Activated T-helper 2 cell treated with anti-CD3 and anti-CD28 coated beads, Interferon-gamma antibody, Interleukin-2, Interleukin-4, amounts not matched to agents 10 μg/mL and 5 μg/mL and 100 μg/mL, durations not matched to agents 14 hours and 24 hours and 36 hours (primary cell): ENCODE measurements at places on chromosomes 7 and 10. TPM values are rescaled to one million over a fixed set of nuclear protein-coding genes. Genes with fewer than 3 reads are reported as not detected.

The PRKCQ gene
- 40.0 and 40.8 TPM in 2 replicates for total RNA-seq

DNA sequence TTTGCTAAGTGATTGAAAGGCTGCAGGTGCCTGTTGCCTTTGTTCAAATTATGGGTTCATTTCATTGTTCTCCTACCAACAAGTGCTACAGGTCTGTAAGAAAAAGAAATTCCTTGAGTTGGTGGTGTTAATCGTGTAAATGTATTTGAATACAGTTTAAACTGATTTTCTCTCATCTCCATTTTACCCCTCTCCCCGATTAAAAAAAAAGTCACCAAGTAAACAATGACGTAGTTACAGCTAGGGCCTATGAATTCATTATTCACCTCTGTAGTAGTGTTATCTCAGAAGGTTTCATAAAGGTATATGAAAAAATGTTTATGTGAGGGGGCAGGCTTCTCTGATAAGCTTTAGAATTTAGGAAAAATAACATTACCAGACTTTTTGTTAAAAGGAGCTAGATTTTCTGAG is 1.1 kb downstream of the REEP3 start:
- peaks cover 44% of the 10 kb centered on the region for H3K4me1 ChIP-seq
- peak overlapping the region; percentile 81 for H3K27ac ChIP-seq

- no peak overlapping the region for H3K4me3 ChIP-seq
- no peaks in the 10 kb centered on the region for H3K27me3 ChIP-seq
- DNase-seq, result no peak
Observed at GRCh38 chr7:114212721-114213429, 201.7 kb upstream of the FOXP2 start.

The STEAP4 gene
- 0.39 and 0.48 TPM in 2 replicates for total RNA-seq

- no peaks in the 10 kb centered on the region for H3K36me3 ChIP-seq
- no peak for DNase-seq
- H3K27me3 ChIP-seq, result peaks cover 53% of the 10 kb centered on the region
- H3K4me3 ChIP-seq, result peak overlapping the region; percentile 68
- peaks cover 6% of the 10 kb centered on the region for H3K4me1 ChIP-seq
Observed at GRCh38 chr7:76282344-76283253, 19.9 kb upstream of the HSPB1 start.

The PLXDC2 gene
- not detected in 2 replicates for total RNA-seq

DNA sequence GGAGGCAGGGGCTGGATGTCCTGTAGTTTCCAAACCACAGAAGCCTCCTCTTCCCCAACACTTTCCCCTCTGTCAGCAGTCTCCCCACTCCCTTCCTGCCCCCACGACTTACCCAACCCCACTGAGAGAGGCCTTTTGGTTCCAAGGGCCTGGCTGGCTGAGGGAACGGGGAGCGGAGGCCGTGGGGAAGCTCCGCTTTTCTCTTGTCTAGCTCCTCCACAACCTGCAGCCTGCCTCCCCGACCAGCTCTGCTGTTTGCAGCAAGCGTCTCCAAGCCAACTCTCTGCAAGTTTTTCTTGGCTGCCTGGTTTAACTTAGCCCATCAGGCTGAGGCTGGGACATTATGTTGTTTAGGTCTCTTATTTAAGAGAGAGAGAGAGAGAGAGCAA is 126.8 kb downstream of the NEURL1 start:
- no peaks in the 10 kb centered on the region for H3K27me3 ChIP-seq
- no peak overlapping the region for H3K4me3 ChIP-seq
- no peaks in the 10 kb centered on the region for H3K4me1 ChIP-seq
- H3K27ac ChIP-seq, result no peak overlapping the region

- H3K27ac ChIP-seq, result no peak overlapping the region
- H3K36me3 ChIP-seq, result no peaks in the 10 kb centered on the region
- DNase-seq, result no peak
- H3K4me3 ChIP-seq, result no peak overlapping the region
Observed at GRCh38 chr10:80131499-80131901, 1.0 kb upstream of the PLAC9 start.

- H3K27me3 ChIP-seq, result peaks cover 32% of the 10 kb centered on the region
- no peak overlapping the region for H3K4me3 ChIP-seq
- DNase-seq, result no peak
- H3K36me3 ChIP-seq, result no peaks in the 10 kb centered on the region
- no peak overlapping the region for H3K27ac ChIP-seq
Observed at GRCh38 chr7:25967278-25968204, 184.5 kb upstream of the NFE2L3 start.

GRCh38 chr10:31299119-31299518 is 19.9 kb upstream of the ZEB1 start:
- H3K27ac ChIP-seq, result no peak overlapping the region
- no peak overlapping the region for H3K4me3 ChIP-seq
- peaks cover 3% of the 10 kb centered on the region for H3K4me1 ChIP-seq
- peaks cover 2% of the 10 kb centered on the region for H3K27me3 ChIP-seq
- DNase-seq, result no peak

- H3K36me3 ChIP-seq, result peaks cover 94% of the 10 kb centered on the region
- peak overlapping the region; percentile 92 for H3K4me3 ChIP-seq
- H3K27me3 ChIP-seq, result no peaks in the 10 kb centered on the region
- DNase-seq, result peak; percentile 57
Observed at GRCh38 chr10:8056871-8057331, 2.4 kb downstream of the GATA3 start.

GRCh38 chr10:44186150-44186549 is 198.7 kb downstream of the CXCL12 start:
- H3K36me3 ChIP-seq, result no peaks in the 10 kb centered on the region
- H3K4me1 ChIP-seq, result no peaks in the 10 kb centered on the region
- no peaks in the 10 kb centered on the region for H3K27me3 ChIP-seq
- no peak for DNase-seq
- H3K4me3 ChIP-seq, result no peak overlapping the region
- no peak overlapping the region for H3K27ac ChIP-seq

The TLL2 gene
- total RNA-seq, result 0.09 TPM in 1 of 2 replicates, not detected in the other

GRCh38 chr7:28779954-28780353 is 178.2 kb downstream of the TRIL start:
- H3K36me3 ChIP-seq, result no peaks in the 10 kb centered on the region
- H3K27me3 ChIP-seq, result no peaks in the 10 kb centered on the region
- H3K27ac ChIP-seq, result no peak overlapping the region
- peaks cover 2% of the 10 kb centered on the region for H3K4me1 ChIP-seq
- no peak overlapping the region for H3K4me3 ChIP-seq

The SEC31B gene
- total RNA-seq, result 57.4 and 60.6 TPM in 2 replicates

- no peak overlapping the region for H3K27ac ChIP-seq
- no peak for DNase-seq
- peaks cover 31% of the 10 kb centered on the region for H3K27me3 ChIP-seq
- H3K36me3 ChIP-seq, result no peaks in the 10 kb centered on the region
Observed at GRCh38 chr10:90998733-90999511, 78.0 kb upstream of the ANKRD1 start.

The CRHR2 gene
- total RNA-seq, result not detected in 2 replicates

GRCh38 chr10:28644647-28645046 is 32.7 kb upstream of the BAMBI start:
- no peak for DNase-seq
- H3K36me3 ChIP-seq, result no peaks in the 10 kb centered on the region
- no peak overlapping the region for H3K27ac ChIP-seq
- H3K4me3 ChIP-seq, result no peak overlapping the region

The ACHE gene
- 0.09 and 0.21 TPM in 2 replicates for total RNA-seq

The FAM25G gene
- total RNA-seq, result not detected in 2 replicates

- H3K4me1 ChIP-seq, result no peaks in the 10 kb centered on the region
- no peak overlapping the region for H3K4me3 ChIP-seq
- no peak overlapping the region for H3K27ac ChIP-seq
Observed at GRCh38 chr7:95583834-95584621, 12.3 kb downstream of the PDK4 start.

GRCh38 chr7:11082552-11083213 is 109.0 kb downstream of the PHF14 start:
- no peak overlapping the region for H3K4me3 ChIP-seq
- no peak for DNase-seq
- peaks cover 7% of the 10 kb centered on the region for H3K4me1 ChIP-seq
- H3K36me3 ChIP-seq, result peaks cover 21% of the 10 kb centered on the region
- peak overlapping the region; percentile 31 for H3K27ac ChIP-seq

- H3K27me3 ChIP-seq, result no peaks in the 10 kb centered on the region
- H3K4me3 ChIP-seq, result no peak overlapping the region
- peaks cover 2% of the 10 kb centered on the region for H3K4me1 ChIP-seq
- no peak overlapping the region for H3K27ac ChIP-seq
Observed at GRCh38 chr10:89235073-89235798, 16.3 kb downstream of the LIPA start.

DNA sequence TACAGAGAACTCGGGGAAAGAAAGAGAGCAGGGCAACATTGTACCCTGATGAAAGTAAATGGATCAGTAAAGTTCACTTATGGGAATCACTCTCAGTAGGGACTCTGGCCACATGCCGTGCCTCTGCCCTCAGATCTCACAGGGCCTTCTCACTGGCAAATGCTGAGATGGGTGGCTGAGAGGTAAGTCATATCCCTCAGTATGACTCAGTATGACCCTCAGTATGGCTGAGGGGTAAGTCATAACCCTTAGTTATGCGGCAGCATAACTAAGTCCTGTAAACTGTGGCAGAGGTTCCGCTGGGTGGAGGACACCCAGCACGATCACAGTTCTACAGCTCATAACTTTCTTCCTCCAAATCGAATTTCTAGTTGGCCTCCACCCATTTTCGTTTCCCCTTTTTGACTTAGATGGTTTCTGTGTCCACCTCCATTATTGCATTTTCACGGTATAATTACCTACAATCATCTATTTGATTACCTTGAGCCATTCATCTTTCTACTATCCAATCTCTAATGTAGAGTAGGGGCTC is 26.5 kb upstream of the WNT16 start:
- no peak overlapping the region for H3K4me3 ChIP-seq

The CPVL gene
- 0.11 TPM in 1 of 2 replicates, not detected in the other for total RNA-seq

GRCh38 chr7:104883248-104883717 is 130.7 kb upstream of the KMT2E start:
- no peak for DNase-seq
- H3K36me3 ChIP-seq, result no peaks in the 10 kb centered on the region
- no peak overlapping the region for H3K4me3 ChIP-seq
- peaks cover 15% of the 10 kb centered on the region for H3K27me3 ChIP-seq

The PCGF5 gene
- 35.9 and 36.9 TPM in 2 replicates for total RNA-seq

DNA sequence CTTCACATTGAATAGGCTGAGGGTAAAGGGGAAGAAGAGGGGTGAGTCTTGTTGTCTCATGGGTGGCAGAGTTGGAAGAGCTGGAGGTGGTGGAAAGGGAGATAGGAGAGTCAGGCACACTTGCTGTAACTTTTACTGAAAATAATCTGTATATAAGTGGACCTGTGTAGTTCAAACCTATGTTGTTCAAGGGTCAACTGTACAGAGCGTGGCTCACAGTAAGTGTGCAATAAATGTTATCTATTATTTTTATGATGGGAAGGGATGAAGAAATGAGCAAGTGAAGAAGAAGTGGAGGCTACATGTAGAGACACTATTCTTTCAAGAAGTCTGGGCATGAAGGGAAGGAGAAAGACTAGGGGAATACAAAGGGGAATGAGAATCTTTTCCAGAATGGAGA is 71.5 kb upstream of the FAM133B start:
- H3K36me3 ChIP-seq, result peaks cover 52% of the 10 kb centered on the region
- no peak for DNase-seq
- H3K4me3 ChIP-seq, result no peak overlapping the region
- H3K27ac ChIP-seq, result no peak overlapping the region
- peaks cover 43% of the 10 kb centered on the region for H3K4me1 ChIP-seq

The NT5C3A gene
- total RNA-seq, result 30.0 and 33.3 TPM in 2 replicates

The LIPF gene
- total RNA-seq, result not detected in 2 replicates

GRCh38 chr7:134284011-134284410 is 32.7 kb downstream of the SLC35B4 start:
- H3K36me3 ChIP-seq, result no peaks in the 10 kb centered on the region
- DNase-seq, result no peak
- H3K4me1 ChIP-seq, result no peaks in the 10 kb centered on the region
- H3K27me3 ChIP-seq, result peaks cover 11% of the 10 kb centered on the region
- H3K4me3 ChIP-seq, result no peak overlapping the region

GRCh38 chr10:103818765-103819374 is 36.5 kb downstream of the SH3PXD2A start:
- no peaks in the 10 kb centered on the region for H3K4me1 ChIP-seq
- peaks cover 31% of the 10 kb centered on the region for H3K27me3 ChIP-seq
- DNase-seq, result no peak
- H3K4me3 ChIP-seq, result no peak overlapping the region
- no peaks in the 10 kb centered on the region for H3K36me3 ChIP-seq
- H3K27ac ChIP-seq, result no peak overlapping the region

GRCh38 chr7:104979167-104979841 is 34.7 kb upstream of the KMT2E start:
- H3K36me3 ChIP-seq, result peaks cover 44% of the 10 kb centered on the region
- no peak overlapping the region for H3K4me3 ChIP-seq
- H3K27me3 ChIP-seq, result no peaks in the 10 kb centered on the region

DNA sequence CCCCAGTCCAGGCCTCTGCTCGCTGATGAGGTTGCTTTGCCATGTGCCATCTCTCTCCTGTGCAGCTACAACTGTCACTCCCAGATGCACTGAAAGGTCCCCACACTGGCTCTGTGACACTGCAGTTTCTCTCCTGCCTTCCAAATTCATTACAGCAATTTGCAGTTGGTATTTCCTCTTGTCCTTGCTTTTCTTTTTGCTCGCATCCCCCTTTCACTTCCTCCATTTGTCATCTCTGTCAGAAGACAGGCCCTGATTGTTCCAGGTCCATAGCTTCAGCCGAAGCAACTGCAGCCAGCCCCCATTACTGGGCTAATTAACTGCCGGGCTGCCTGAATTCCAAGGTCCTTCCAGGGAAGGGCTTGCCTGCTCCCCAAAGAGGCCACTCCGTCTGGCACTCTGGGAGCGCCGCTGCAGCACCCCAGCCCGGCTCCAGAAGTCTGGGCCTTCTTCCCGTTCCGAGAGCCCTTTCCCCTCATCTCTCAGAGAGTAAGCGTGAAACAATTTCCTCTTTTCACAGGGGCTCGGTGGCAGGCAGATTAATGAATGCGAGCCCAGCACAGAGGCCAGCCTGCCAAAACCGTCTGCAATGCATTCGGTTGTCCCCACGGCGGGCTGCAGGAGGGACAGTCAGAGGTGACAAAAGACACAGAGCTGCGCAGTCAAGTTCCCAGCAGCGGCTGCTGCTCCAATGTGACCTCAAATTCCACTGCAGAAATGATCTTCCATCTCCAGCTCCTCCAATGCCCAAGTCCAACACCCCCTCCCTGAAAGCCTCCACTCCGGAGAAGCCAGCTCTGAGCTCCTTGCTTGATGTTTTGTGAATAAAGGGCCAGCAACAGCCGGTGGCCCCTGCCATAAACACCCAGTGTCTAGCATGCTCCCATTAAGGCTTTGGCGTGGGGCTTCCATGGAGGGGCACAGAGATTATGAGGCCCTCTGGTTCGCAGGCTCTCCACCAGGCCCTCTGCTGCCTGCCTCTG is 279.4 kb upstream of the HABP2 start:
- H3K27ac ChIP-seq, result no peak overlapping the region
- DNase-seq, result no peak
- H3K4me3 ChIP-seq, result no peak overlapping the region
- H3K4me1 ChIP-seq, result no peaks in the 10 kb centered on the region

GRCh38 chr10:17427666-17428350 is 26.6 kb downstream of the ST8SIA6 start:
- H3K27me3 ChIP-seq, result peaks cover 12% of the 10 kb centered on the region
- peak overlapping the region; percentile 70 for H3K27ac ChIP-seq
- H3K36me3 ChIP-seq, result no peaks in the 10 kb centered on the region
- no peak for DNase-seq
- peak overlapping the region; percentile 59 for H3K4me3 ChIP-seq

GRCh38 chr10:131748831-131749766 is 151.7 kb upstream of the PPP2R2D start:
- DNase-seq, result no peak
- no peaks in the 10 kb centered on the region for H3K27me3 ChIP-seq
- H3K36me3 ChIP-seq, result no peaks in the 10 kb centered on the region
- H3K27ac ChIP-seq, result no peak overlapping the region
- H3K4me3 ChIP-seq, result no peak overlapping the region

The CTAGE6 gene
- total RNA-seq, result 0.78 and 1.4 TPM in 2 replicates
